ENCODE measurements at places on chromosomes 7 and 10. TPM values are rescaled to one million over a fixed set of nuclear protein-coding genes. Genes with fewer than 3 reads are reported as not detected.

Gene ACTR1A
- total RNA-seq, result 134 TPM

Gene GIMAP2
- total RNA-seq, result 44.5 TPM

Gene PGAM2
- total RNA-seq, result not detected

Gene GNGT1
- not detected for total RNA-seq

Gene MAGI2
- total RNA-seq, result 0.97 TPM

Gene EN2
- not detected for total RNA-seq

Gene STEAP4
- total RNA-seq, result not detected

Gene SUN3
- total RNA-seq, result not detected

Gene CYP2C18
- not detected for total RNA-seq

Gene MYOF
- total RNA-seq, result 214 TPM

Gene C10orf143
- 0.65 TPM for total RNA-seq

Gene AKR1B15
- total RNA-seq, result not detected

Gene SNX10
- 0.32 TPM for total RNA-seq

Gene ANKMY2
- total RNA-seq, result 10.4 TPM

Gene GIMAP1
- 20.5 TPM for total RNA-seq

Gene NPSR1
- total RNA-seq, result not detected

Gene MTERF1
- 16.7 TPM for total RNA-seq

Gene PIP
- total RNA-seq, result not detected

Gene PNLIPRP1
- total RNA-seq, result not detected

Gene GARS1
- total RNA-seq, result 89.5 TPM

Gene SFRP4
- not detected for total RNA-seq

Gene MMP21
- not detected for total RNA-seq

Gene CHRM2
- total RNA-seq, result not detected

Gene OR2A1
- under 0.01 TPM for total RNA-seq
